ENCODE measurements at places on chromosomes 3 and 15.

DNA sequence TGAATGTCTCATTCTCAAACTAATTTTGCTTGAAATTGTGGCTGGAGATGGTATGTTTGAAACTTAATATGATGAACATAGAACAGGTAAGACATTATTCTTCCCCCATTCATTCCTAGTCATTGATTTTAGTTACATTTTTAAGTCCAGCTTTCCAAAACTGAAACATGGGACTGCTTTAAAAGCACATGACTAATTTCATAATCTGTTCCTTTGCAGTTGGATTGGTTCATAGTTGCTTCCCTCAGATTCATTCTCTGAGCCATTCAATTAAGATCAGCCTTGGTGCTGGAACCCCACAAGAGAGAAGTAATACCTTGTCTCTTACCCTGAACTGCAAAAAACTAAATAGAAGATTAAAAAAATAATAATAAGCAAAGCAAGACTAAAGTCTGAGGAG, 87.5 kb upstream of the TGFBR2 start:
- no peak for DNase-seq

- peak; percentile 45 for DNase-seq
These were observed at the start of the genes CHDH and IL17RB for GRCh38 chr3:53846134-53846850. Gene CHDH, minus strand, starts transcription at chr3:53846419. Its CDS starts 22,411 bp downstream, at chr3:53824008. Gene IL17RB, plus strand, starts transcription at chr3:53846568. Its CDS starts 21 bp downstream, at chr3:53846589.

GRCh38 chr3:14175383-14176037, 2.9 kb downstream of the XPC start:
- DNase-seq: no peak

- DNase-seq: peak; percentile 26
These were observed 16.8 kb downstream of the NOX5 start for GRCh38 chr15:69031013-69032001.

DNA sequence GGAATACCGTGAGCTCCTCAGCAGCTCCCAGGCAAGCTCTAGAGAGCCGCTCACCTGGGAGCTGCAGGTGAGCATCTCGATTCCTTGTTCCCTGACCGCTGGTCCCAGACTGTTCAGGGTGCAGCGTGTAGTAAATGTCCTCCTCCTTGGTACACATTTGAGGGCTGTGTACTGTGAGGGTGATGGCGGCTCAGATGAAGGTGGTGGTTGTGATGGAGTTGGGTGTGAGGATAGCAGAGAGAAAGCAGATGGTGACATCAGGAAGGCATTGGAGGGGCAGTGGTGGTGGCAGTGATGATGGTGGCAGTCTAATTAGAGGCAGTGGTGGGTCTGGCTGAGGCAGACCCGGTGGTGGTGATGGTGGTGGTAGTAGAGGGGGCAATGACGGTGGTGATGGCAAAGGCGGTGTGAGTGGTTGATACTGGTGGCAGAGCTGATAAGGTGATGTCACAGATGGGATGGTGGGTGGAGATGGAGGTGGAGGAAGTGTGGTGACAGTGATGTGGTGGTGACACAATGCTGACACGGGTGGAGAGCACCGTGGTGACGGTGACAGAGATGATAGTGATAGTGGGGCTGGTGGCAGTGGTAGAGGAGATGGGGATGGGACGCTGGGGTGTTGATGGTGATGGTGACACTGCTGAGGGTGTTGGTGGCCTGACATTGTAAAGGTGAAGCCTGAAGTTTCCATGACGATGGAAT, at the start of gene DNAJB8:
Gene DNAJB8, minus strand, starts transcription at position 51 of the 702 bp plus-strand sequence. CDS start 3,645 bp downstream, outside the sequence.
- DNase-seq: no peak

GRCh38 chr15:101852356-101852755, 40.4 kb downstream of the OR4F15 start:
- no peak for DNase-seq

DNA sequence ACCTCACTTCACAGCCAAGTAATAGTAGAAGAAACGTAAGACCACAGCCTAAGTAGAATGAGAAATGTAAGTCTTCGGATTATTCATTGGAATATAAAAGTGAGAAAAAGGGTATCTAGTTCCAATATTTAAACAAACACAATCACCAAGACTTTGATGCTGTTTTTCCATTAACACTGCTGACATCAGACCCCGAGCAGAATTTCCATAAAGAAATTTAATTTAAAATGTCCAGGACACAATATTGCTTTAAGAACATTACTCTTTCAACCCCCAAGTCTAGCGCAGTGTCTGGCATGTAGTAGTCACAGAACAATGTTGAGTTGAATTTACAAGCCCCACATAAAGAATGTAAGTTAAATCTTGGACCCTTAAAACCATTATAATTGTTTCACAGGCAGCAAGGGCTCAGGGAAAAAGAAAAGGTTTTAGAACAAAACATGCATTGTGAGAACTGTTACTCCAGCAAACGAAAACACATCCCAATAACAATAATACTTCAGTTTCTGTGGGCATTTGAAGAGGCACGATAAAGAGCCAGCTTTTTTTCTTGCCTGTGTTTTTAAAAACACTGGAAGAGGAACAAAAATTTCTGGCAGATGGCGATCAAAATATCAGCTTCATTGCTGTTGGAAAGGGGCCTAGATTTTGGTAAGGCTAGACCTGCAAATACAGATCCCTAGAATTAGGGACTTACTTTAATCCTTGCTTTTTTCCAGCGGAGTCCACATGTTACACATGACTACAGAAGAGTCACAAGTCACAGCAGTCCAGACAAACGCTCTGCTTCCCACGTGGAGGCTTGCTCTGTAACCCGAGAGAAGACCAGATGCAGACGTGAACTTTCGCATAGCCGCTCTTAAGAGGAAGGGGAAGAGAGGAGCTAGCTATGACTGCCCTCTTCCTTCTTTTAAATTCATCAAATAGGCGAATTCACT, 77.9 kb upstream of the IGSF10 start:
- DNase-seq: no peak

GRCh38 chr3:141275032-141275422, 43.4 kb downstream of the PXYLP1 start:
- no peak for DNase-seq

GRCh38 chr3:130779486-130779885, 32.9 kb upstream of the PIK3R4 start:
- DNase-seq: no peak

DNA sequence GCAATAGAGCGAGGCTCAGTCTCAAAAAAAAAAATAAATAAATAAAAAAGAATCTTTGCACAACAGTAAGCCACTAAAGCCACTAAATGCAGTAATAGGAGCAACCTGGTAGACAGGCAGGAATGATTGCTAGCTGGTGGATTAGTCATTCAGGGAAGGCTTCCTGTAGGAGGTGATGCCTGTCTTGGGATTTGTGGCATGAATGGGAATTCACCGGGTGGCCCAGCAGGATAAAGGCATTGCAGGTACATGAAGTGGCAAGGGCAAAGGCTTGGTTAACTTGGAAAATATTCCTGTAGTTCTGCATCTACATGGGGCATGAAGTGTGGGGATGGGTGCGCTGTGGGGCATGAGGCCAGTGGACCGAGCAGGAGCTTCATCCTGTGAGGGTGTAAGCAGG, 94.5 kb downstream of the IQSEC1 start:
- DNase-seq: no peak

- DNase-seq: no peak
These were observed 206.8 kb upstream of the TGFBR2 start for GRCh38 chr3:30399394-30400181.

DNA sequence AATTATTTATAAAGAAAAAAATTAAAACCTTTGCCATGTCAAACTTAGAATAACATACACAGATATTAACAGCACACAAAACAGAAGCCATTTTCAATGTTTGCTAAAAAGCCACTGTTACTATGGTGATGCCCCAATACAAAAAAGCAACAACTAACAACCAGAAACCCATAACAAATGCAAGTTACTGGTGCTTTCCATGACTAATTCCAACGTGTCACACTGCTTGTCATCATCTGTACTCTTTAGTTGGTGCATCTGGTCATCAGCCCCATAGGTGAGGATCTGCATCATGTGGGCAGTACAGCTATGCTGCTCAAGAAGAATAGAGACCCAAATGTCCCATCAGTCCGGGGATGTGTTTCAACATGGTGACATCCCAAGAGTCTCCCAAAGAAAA, 52.8 kb downstream of the ATP8B4 start:
- DNase-seq: no peak

All from right renal pelvis (tissue), 4 donors.